ENCODE measurements at places on chromosomes 13 and 19.

DNA sequence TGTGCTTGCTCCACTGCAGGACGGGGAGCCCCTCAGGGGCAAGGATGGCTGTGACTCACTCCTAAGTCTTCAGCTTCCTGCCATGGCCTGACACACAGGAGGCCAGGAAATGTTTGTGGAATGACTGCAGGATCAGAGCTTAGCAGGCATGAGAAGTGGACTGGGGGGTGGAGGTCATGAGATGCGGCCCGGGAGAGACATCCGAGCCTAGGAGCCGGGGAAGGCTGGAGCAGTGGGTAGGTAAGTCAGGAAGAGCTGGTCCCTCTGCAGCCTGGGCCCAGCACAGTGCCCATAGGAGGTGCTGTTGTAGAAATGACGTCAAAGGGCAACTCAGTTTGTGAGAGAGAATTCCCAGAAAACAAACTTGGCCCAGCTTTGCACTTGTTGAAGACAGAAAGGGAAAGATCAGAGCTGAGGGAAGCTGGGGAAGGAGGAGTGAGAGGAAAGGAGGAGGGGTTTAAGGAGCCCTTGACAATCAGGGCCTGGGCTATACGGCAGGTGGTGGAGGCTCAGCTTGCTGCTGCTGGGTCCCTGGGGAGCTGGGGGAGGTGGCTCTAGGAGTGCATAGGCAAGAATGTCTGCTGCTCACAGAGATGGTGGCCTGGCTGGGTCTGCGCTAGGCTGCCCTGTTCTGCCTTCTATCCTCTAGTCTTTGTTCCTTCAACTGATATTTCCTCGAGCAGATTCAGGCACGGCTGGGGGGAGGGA lies 18.5 kb downstream of the POU2F2 start:
- DNase-seq = peak; percentile 44

DNA sequence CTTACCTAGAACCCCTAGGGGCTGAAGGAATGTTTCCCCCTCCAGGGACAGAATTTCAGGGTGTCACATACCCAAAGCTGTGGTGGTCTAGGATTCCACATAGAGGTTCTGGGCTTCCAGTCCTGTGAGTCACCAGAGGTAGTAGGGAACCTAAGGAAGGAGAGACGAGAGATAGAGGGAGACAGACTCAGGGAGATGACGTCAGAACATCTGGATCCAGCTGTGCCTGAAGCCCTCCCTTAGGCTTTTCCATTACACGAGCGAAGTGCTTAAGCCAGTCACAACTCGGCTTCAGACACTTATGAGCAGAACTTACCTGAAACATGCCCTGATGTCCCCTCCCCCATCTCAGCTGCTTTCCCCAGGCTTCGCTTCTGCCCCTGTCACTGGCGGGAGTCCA lies 11.8 kb upstream of the SELENOW start:
- no peak for DNase-seq

DNA sequence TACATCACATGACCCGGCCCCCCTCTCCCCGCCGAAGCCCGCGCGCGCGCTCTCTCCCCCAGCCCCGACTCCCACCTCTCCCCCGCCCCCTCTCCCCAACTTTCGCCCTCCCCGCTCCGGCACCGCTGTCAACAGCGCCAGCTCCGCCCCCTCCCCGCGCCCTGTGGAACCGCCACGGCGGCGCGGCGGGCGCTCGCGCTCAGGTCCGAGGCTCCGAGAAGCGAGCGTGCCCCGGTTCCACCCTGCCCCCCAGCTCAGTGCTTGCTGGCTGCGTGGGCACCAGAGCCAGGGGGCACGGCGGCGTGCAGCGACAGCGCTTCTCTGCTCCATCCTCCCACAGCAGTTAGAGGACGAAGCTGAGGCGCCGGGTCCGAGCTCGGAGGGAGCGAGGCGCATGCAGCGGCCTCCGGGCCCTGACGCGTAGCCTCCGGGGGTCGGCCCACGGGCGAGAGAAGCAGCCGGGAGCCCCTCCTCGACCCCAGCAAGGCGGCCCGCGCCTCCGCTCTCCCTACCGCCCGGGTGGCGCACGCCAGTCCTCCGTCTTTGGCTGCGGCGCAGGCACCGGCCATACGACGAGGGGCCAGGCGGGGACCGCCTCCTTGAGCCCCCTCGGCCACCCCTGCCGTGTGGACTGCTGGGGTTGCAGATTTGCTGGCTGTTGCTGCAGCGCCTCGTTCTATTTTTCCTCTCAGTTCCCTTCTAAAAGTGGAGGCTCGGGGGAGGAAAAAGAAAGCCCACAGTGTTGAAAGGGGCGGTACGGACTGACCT lies 109.5 kb downstream of the KCNRG start:
- no peak for DNase-seq

DNA sequence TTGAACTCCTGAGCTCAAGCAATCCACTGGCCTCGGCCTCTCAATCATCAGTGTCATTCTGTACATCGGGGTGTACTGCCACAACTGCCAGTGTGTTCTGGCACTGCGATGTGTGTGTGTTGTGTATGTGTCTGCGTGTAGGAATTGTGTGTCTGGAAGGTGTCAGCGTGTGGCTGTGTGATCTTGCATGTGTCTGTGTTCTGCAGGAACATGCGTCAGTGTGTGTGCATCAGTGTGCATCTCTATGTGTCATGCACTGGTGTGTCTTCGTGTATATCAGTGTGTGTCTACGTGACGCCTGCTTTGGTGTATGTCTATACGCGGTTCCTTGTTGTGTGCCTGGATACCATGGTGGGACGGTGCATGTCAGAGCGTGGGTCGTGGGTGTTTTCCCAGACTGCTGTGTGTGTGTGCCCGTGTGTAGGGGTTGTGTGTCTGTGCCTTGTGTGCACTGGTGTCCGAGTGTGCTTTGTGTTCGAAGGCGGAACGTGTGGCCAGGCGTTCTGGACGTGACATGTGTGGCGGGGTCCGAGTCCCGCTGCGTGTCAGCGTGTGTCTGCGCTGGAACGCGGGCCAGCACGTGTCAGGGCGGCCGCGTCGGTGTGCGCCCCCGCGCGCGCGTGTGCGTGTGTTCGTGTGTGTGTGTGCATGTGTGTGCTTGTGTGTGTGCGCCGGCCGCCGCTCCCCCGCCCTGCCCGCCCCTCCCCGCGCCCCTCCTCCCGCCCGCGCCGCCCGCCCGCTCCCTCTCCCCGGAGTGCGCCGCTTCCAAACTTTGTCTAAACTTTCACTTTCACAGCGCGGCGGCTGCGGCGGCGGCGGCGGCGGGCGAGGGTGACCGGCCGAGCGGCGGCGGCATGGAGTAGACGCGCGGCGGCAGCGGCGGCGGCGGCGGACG lies at the start of gene NFIX:
NFIX (plus strand) TSS at position 775 of the 895 bp plus-strand sequence. CDS start 363 bp downstream, outside the sequence.
- DNase-seq = peak; percentile 35

- DNase-seq = no peak
These were observed 73.7 kb upstream of the NPAS1 start for GRCh38 chr19:46945694-46946489.

DNA sequence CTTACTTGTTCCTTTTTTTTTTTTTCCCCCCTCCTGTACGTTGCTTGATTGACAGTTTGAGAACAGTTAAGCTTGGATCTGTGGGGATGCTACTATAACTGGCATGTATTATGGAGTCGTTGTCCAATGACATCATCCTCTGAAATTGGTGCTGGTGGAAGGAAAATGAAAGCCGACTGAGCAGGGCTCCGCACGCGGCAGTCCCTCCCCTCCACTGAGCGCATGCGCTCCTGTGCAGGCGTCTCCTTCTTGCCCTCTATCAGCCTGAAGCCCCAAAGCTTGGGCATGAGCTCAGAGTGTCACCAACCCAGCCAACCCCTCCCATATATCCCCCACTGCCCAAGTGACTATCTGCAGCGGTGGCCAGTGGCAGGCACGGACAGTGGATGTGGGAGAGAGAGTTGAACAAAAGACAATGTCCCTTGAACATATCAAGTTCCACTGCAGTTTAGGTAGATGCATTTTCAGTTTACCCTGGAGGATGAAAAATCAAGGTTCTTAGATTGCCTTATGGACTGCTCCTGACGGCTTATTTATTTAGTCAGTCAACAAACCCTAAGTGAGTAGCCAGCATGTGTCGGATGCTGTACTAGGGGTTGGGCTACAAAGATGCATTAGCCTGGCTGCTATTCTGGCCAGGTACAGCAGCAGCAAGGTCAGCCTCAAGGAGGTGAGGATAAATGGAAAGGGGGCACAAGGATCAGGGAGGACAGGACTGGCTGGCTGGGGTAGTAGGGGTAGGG lies 20.8 kb downstream of the MBNL2 start:
- DNase-seq = no peak

DNA sequence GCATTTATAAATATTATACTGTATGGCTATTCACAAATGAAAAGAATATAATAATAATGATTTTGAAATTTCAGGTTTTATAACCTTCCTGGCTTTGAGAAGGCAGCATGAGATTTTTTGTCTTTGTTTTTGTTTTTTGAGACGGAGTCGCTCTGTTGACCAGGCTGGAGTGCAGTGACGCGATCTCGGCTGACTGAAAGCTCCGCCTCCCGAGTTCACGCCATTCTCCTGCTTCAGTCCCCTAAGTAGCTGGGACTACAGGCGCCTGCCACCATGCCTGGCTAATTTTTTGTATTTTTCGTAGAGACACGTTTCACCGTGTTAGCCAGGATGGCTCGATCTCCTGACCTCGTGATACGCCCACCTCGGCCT lies 64.1 kb downstream of the ZNF429 start:
- DNase-seq = no peak

- no peak for DNase-seq
These were observed 41.8 kb upstream of the UBAC2 start for GRCh38 chr13:99158846-99159245.

DNA sequence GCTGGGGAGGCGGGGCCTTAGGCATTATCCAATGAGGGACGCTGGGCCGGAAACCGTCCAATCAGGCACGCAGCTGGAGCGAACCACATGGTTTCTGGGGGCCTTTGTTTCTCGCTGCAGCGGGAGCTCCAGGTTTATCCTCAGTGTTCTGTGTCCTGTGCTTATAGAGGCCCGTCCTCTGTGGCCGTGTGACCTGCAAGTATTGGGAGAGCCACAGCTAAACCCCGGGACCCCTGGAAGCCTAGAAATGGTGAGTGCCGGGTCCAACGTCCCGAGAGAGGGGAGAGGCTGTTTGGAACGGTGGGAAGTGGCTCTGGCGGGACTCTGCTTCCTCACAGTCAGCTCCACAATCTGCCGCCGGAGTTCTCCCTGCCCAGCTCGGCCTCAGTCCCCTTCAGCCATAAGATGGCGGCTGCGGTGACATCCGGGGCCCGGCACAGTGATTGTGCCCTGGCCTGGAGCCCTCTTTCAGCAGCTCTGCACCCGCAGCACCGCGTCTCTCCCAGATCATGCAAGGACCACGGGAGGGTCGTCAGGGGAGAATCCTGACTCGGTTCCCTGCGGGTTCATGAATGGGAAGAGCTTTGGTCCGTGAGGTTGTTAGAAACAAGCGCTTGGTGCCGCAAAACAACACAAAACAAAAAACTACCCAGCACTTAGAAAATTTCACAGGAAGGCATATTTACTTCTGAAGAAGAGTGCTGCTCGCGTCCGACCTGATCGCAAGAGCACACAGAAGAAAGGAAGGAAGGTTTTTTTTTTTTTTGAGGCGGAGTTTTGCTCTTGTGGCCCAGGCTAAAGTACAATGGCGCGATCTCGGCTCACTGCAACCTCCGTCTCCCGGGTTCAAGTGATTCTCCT lies at the start of gene ZNF253:
ZNF253 (plus strand) TSS at position 133 of the 861 bp plus-strand sequence; CDS start at position 248, 115 bp downstream.
- DNase-seq = peak; percentile 75

- DNase-seq = no peak
These were observed 56.9 kb upstream of the GTF2F2 start for GRCh38 chr13:45063261-45063860.

Data from GOT3 (cell line).